ENCODE measurements at places on chromosomes 2 and 18. TPM values are rescaled to one million over a fixed set of nuclear protein-coding genes. Genes with fewer than 3 reads are reported as not detected.

GRCh38 chr2:28509361-28509760 lies 13.5 kb downstream of the PLB1 start:
- H3K4me3 ChIP-seq, result no peak overlapping the region
- H3K27me3 ChIP-seq, result peaks cover 29% of the 10 kb centered on the region
- H3K36me3 ChIP-seq, result peaks cover 8% of the 10 kb centered on the region
- H3K4me1 ChIP-seq, result peaks cover 21% of the 10 kb centered on the region
- DNase-seq, result no peak
- no peak overlapping the region for H3K27ac ChIP-seq

GRCh38 chr2:184452907-184453306 lies 145.4 kb upstream of the ZNF804A start:
- H3K27me3 ChIP-seq, result no peaks in the 10 kb centered on the region
- H3K36me3 ChIP-seq, result no peaks in the 10 kb centered on the region
- no peak overlapping the region for H3K27ac ChIP-seq
- no peak for DNase-seq
- no peaks in the 10 kb centered on the region for H3K4me1 ChIP-seq

The KYNU gene
- total RNA-seq, result 0.14 TPM

DNA sequence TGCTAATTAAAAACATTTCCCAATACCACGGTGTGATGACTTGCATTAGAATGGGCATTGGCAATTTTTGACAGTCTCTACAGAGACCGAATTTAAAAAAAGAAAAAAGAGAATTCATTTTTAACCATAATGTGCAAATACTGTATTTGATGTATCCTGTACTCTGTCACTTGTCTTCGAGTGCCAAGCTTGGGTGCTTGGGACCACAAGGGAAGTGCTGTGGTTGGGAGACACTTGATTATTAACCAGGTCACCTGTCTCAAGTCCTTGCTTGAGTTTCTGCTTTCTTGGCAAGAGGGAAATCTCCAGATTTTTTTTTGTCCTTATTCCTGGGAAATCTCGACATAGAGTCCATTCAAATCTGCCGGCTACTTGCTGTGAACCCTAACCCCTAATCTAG lies 209.0 kb downstream of the MC4R start:
- no peaks in the 10 kb centered on the region for H3K36me3 ChIP-seq
- H3K4me1 ChIP-seq, result no peaks in the 10 kb centered on the region
- H3K27ac ChIP-seq, result no peak overlapping the region
- H3K27me3 ChIP-seq, result no peaks in the 10 kb centered on the region
- DNase-seq, result no peak
- no peak overlapping the region for H3K4me3 ChIP-seq

DNA sequence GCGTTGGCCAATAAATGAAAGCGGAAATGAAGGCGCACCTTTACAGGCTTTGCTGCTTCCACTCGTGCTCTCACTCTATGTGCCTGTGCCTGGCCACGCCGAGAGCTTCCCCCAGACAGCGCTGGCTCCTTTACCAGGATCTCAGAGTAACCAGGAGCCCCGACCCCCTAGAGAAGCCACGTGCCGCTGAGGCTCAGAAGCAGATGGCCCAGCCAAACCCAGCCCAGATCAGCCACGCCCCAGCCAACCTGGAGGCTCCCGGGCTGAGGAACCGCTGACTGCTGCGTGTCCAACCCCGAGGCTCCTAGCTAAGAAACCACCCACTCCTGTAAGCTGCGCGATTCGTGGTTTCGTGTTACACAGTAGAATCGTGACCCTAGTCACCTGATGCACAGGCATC lies 199.3 kb downstream of the NCK2 start:
- H3K4me3 ChIP-seq, result no peak overlapping the region
- peaks cover 4% of the 10 kb centered on the region for H3K36me3 ChIP-seq
- H3K27me3 ChIP-seq, result peaks cover 2% of the 10 kb centered on the region
- no peaks in the 10 kb centered on the region for H3K4me1 ChIP-seq
- H3K27ac ChIP-seq, result no peak overlapping the region
- no peak for DNase-seq

DNA sequence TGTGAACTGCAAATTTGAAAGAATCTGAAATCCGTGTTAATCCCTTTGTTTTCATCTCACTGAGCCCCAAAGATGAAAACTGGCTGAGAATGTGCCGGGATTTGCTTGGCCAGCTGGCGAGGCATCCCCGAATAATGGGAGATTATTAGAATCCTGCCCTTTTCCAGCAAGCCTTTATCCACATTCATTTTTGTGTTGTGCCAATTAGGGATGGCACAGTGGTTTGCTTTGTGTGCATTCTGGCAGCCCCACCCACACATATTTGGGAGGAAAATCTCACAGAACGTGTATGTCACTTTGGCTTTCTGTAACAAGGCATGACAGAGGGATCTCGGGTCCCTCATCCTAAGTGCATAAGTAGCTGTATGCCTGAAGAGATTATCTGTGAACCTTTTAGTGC lies 405.8 kb upstream of the FAM98A start:
- H3K27me3 ChIP-seq, result no peaks in the 10 kb centered on the region
- H3K36me3 ChIP-seq, result no peaks in the 10 kb centered on the region
- H3K27ac ChIP-seq, result no peak overlapping the region

The BOLL gene
- not detected for total RNA-seq

- H3K4me3 ChIP-seq, result no peak overlapping the region
- H3K27ac ChIP-seq, result no peak overlapping the region
- DNase-seq, result no peak
- H3K27me3 ChIP-seq, result no peaks in the 10 kb centered on the region
Observed at GRCh38 chr2:150046211-150046610, 441.3 kb downstream of the RND3 start.

DNA sequence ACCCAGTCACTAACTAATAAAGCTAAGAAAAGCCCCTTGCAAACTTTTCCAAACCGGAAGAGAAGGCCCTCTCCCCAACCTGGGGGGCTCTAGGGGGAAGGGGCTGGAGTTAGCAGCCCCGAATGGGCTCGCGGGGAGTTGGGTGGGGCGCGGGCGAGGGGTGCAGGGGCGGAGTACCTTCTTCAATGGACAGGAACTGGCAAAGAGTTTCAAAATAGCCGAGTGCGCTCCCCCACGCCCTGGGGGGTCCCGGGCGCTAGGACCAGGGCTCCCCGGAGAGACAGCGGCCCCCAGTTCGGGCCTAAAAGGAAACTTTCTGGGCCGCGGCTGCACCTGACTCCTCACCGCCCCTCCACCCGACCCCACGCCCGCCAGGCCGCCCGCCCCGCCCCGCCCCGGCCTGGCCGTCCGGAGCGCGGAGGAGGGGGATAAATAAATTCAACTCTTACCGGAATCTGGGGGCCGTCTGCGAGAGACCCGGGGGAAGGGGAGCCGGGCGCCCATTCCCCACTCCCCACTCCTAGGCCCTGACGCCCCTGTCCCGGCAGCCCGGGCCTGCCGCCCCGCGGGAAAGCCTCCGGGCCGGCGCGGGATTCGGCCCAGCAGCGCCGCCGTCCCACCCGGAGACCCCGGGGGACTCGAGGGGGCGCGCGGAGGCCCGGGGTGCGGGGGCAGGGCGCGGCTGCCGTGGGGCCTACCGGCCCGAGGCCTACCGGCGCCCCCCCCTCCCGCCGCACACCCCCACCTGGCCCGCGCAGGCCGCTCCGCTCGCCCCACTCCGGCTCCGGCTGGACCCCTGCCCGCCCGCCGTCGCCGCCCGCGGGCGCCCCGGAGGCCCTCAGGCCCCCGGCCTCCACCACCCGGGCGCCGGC lies 868 bp downstream of the INO80D start:
- H3K36me3 ChIP-seq, result peaks cover 5% of the 10 kb centered on the region
- peak; percentile 77 for DNase-seq
- peaks cover 20% of the 10 kb centered on the region for H3K4me1 ChIP-seq
- H3K27ac ChIP-seq, result peak overlapping the region; percentile 100

DNA sequence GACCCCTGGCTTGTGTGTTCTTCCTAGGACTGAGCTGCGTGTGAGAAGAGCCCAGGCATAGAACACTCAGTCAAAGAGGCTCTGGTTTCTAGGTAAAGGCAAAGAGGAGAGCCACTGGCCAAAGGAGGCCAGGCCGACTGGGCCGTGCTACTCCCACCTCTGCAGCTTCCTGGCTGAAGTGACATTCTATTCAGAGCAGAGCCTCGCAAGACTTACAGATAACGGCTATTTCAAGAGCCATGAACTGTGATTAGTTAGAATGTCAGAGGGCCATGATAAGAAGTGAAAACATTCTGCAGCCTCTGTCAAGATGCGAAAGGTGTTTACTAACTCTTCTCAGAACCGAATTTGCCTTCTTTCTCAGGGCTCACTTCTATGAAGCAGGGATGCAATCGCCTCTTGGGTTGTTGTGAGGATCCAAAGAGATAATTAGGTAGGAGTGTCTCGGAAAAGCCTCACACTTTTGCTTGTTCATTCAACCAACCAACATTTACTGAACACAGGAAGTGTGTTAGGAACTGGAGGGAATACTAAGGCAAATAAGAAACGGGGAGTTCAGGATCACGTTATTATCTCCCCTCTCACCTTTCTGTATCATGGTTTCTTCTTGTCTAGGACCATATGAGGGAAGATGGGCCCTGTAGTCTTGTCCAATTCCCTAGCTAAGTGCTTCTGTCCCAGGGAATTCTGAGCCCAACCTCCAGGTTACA lies 3.4 kb upstream of the DNAJC5G start:
- DNase-seq, result no peak
- H3K4me3 ChIP-seq, result no peak overlapping the region
- H3K27me3 ChIP-seq, result peaks cover 18% of the 10 kb centered on the region
- no peaks in the 10 kb centered on the region for H3K36me3 ChIP-seq
- H3K27ac ChIP-seq, result no peak overlapping the region
- peaks cover 7% of the 10 kb centered on the region for H3K4me1 ChIP-seq

GRCh38 chr2:48356701-48357325 lies 173.1 kb upstream of the STON1 start:
- H3K4me1 ChIP-seq, result peaks cover 50% of the 10 kb centered on the region
- peak overlapping the region; percentile 78 for H3K4me3 ChIP-seq

The ERMN gene
- total RNA-seq, result 3.6 TPM

DNA sequence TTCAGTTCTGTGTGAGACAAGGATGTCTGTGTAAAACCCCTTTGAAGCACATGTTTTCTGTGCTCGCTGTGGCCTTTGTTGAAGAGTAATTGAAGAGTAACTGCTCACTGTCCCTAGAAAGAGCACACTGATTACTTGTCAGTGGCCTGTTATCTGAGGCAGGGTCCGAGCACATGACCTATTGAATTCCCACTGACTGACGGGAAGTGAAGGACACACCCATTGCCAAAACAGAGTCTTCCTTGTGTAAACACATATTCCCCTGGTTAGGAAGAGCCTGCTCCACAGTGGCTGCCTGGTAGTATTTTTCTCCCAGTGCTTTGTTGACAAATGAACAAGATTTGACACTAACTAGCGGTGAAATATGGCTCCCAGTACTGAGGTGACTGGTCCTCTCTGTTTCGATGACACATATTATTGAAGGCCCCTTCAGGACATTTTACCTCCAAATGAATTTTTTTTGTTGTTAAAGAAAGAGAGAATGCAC lies 148.5 kb upstream of the GYPC start:
- H3K4me3 ChIP-seq, result no peak overlapping the region
- no peaks in the 10 kb centered on the region for H3K4me1 ChIP-seq
- no peaks in the 10 kb centered on the region for H3K36me3 ChIP-seq
- no peak overlapping the region for H3K27ac ChIP-seq
- DNase-seq, result no peak

- no peaks in the 10 kb centered on the region for H3K27me3 ChIP-seq
- no peak for DNase-seq
- no peaks in the 10 kb centered on the region for H3K4me1 ChIP-seq
- H3K4me3 ChIP-seq, result no peak overlapping the region
- H3K27ac ChIP-seq, result no peak overlapping the region
Observed at GRCh38 chr2:238593678-238594077, 167.0 kb downstream of the ASB1 start.

The G6PC2 gene
- total RNA-seq, result not detected

DNA sequence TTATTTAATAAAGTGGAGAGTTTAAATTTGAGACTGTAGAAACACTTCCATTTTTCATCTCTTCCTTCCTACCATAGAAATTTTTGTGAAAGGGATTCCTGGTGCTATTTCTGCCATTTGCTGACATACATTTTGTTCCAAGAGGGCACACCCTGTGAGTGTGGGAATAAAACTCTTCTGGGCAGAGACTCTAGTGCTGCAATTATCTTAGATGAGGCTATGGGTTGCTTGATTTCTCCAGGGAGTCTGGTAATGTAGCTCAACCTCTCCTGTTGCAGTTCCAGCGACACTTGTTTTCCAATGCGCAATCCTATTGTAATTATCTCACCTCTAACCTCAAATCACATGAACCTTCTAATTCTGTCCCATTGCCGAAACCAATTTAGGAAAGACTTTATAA lies 60.1 kb upstream of the ZSWIM2 start:
- no peak overlapping the region for H3K4me3 ChIP-seq
- H3K27ac ChIP-seq, result no peak overlapping the region
- peaks cover 4% of the 10 kb centered on the region for H3K27me3 ChIP-seq
- DNase-seq, result no peak

The ASXL3 gene
- total RNA-seq, result not detected

- peaks cover 36% of the 10 kb centered on the region for H3K36me3 ChIP-seq
- no peak overlapping the region for H3K27ac ChIP-seq
- H3K4me3 ChIP-seq, result no peak overlapping the region
- DNase-seq, result peak; percentile 70
- H3K27me3 ChIP-seq, result no peaks in the 10 kb centered on the region
Observed at GRCh38 chr2:102449370-102449974, 23.6 kb upstream of the SLC9A4 start.

The GPR45 gene
- total RNA-seq, result not detected

GRCh38 chr18:69267895-69268294 lies 132.8 kb upstream of the DOK6 start:
- DNase-seq, result no peak
- H3K4me3 ChIP-seq, result no peak overlapping the region
- H3K27me3 ChIP-seq, result no peaks in the 10 kb centered on the region
- no peaks in the 10 kb centered on the region for H3K4me1 ChIP-seq
- no peaks in the 10 kb centered on the region for H3K36me3 ChIP-seq
- H3K27ac ChIP-seq, result no peak overlapping the region

DNA sequence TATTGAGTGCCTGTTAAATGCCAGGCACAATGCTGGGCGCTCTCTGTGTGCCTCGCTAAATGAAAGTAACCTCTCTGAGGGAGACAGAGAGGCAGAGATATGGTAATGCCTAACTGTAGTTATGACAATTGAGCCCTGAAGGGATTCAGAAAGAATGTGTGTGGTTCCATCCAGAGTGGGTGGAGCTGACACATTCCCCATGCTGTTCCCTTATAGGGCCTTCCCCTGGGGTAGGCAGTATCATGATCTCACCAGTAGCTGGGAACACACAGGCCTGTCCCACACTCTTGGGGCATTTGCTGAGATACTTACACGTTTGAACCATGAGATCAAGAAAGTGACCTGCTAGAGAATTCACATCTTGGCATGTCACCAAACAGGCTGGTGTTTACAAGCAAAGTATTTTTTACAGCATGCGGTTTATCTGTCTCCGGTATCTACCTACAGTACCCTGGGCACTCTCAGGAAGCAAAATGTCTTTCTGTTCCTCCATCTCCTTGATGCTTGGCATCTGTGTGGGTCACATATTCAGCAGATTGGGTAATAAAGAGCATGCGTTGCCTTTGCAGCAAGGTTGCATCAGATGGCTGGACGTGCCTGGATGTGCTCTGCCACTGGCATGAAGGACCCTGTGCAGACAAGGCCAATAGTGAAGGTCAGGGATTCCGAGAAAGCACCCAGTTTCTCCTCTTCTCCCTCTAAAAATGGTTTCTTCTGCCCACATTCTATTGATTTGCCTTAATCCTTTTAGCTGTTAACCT lies 9.4 kb downstream of the CTIF start:
- no peak overlapping the region for H3K27ac ChIP-seq
- no peak for DNase-seq
- no peaks in the 10 kb centered on the region for H3K36me3 ChIP-seq
- no peak overlapping the region for H3K4me3 ChIP-seq

The MC4R gene
- not detected for total RNA-seq

GRCh38 chr2:67579216-67579615 lies 182.1 kb downstream of the ETAA1 start:
- no peak overlapping the region for H3K27ac ChIP-seq
- no peaks in the 10 kb centered on the region for H3K36me3 ChIP-seq
- DNase-seq, result no peak
- no peaks in the 10 kb centered on the region for H3K4me1 ChIP-seq
- no peaks in the 10 kb centered on the region for H3K27me3 ChIP-seq
